SK-N-SH (cell line): ENCODE measurements at places on chromosomes 16 and 17. TPM values are rescaled to one million over a fixed set of nuclear protein-coding genes. Genes with fewer than 3 reads are reported as not detected.

DNA sequence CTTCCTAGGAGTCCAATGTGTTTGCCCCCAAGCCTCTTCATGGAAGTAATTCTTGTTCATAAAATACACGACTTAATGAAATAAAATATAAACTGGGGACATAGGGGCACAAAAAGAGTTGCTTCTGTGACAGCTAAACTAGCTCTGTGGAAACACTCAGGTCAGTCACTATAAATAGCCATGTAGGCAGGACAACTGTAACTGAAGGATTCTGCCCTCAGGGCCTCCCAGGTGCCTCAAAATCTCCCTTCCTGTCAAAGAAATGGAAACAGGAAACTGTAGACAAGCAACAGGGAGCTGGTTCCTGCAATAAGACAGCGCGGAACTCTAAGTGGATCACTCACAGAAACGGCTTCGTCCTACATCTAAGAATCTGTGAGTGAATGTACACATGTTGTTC lies 178.1 kb upstream of the ZFHX3 start:
- no peak for DNase-seq
- H3K27ac ChIP-seq, result no peak overlapping the region
- no peaks in the 10 kb centered on the region for H3K36me3 ChIP-seq
- no peaks in the 10 kb centered on the region for H3K4me1 ChIP-seq

GRCh38 chr17:73686126-73686525 lies 41.9 kb upstream of the SDK2 start:
- no peak for DNase-seq
- no peak overlapping the region for H3K27ac ChIP-seq
- no peaks in the 10 kb centered on the region; the same call in 1 of the 2 replicates for H3K4me1 ChIP-seq
- H3K36me3 ChIP-seq, result no peaks in the 10 kb centered on the region
- no peak overlapping the region for H3K4me3 ChIP-seq

DNA sequence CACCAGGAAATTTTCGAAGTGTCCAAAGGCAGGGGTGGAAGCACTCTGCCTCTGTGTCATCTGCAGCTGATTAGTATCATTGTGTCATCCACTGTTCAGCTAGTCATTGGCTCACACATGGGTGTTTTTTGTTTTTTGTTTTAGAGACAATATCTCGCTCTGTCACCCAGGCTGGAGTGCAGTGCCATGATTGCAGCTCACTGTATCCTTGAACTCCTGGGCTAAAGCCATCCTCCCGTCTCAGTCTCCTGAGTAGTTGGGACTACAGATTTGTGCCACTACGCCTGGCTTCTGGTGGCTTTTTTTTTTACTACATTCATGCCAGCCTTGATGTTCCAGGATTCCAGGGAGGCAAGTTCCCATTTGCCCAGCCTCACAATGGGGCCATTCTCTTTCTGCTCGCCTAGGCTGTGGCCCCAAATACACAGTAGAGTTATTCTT lies 32.5 kb upstream of the MYO18A start:
- DNase-seq, result no peak
- no peak overlapping the region for H3K27ac ChIP-seq
- no peaks in the 10 kb centered on the region for H3K36me3 ChIP-seq
- H3K27me3 ChIP-seq, result no peaks in the 10 kb centered on the region
- H3K4me1 ChIP-seq, result no peaks in the 10 kb centered on the region; the same call in 1 of the 2 replicates

- DNase-seq, result no peak
- H3K4me1 ChIP-seq, result no peaks in the 10 kb centered on the region
- H3K36me3 ChIP-seq, result no peaks in the 10 kb centered on the region
- H3K27me3 ChIP-seq, result no peaks in the 10 kb centered on the region
- no peak overlapping the region for H3K27ac ChIP-seq
Observed at GRCh38 chr17:72545766-72546165, 424.9 kb downstream of the SOX9 start.

DNA sequence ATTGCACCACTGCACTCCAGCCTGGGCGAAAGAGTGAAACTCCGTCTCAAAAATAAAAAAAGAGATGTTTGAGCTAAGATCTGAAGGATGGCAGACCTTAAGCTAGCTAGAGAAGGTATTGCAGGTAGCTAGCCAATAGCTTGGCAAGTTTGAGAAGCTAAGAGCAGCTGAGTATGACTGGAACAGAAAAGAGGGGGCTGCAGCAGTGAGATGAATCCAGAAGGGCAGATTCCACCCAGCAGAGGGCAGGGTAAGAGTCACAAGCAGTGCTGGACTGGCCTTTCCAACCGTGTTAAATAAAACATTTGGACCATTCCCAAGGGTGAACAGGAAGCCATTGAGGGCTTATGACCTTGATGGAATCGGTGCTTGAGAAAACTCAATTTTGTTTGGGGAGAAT lies 5.7 kb upstream of the PHAF1 start:
- no peaks in the 10 kb centered on the region for H3K27me3 ChIP-seq
- H3K36me3 ChIP-seq, result peaks cover 9% of the 10 kb centered on the region
- no peaks in the 10 kb centered on the region for H3K4me1 ChIP-seq
- H3K27ac ChIP-seq, result no peak overlapping the region
- H3K4me3 ChIP-seq, result no peak overlapping the region
- DNase-seq, result peak; percentile 37

GRCh38 chr17:34843682-34844081 lies 117.6 kb downstream of the CCT6B start:
- no peaks in the 10 kb centered on the region for H3K4me1 ChIP-seq
- H3K36me3 ChIP-seq, result no peaks in the 10 kb centered on the region
- H3K4me3 ChIP-seq, result no peak overlapping the region
- H3K27me3 ChIP-seq, result no peaks in the 10 kb centered on the region
- H3K27ac ChIP-seq, result no peak overlapping the region

- H3K4me1 ChIP-seq, result peaks cover 5% of the 10 kb centered on the region; the same call in 1 of the 2 replicates
- peaks cover 10% of the 10 kb centered on the region for H3K36me3 ChIP-seq
- no peak overlapping the region for H3K27ac ChIP-seq
- no peak overlapping the region for H3K4me3 ChIP-seq
- H3K27me3 ChIP-seq, result no peaks in the 10 kb centered on the region
Observed at GRCh38 chr16:89482817-89483205, 7.5 kb downstream of the ANKRD11 start.

- H3K4me3 ChIP-seq, result no peak overlapping the region
- H3K36me3 ChIP-seq, result no peaks in the 10 kb centered on the region; the same call in 1 of the 2 replicates
Observed at GRCh38 chr16:88779406-88780141, 5.4 kb downstream of the PIEZO1 start.

- H3K4me1 ChIP-seq, result no peaks in the 10 kb centered on the region
- no peak overlapping the region for H3K27ac ChIP-seq
- H3K36me3 ChIP-seq, result no peaks in the 10 kb centered on the region
- DNase-seq, result peak; percentile 48
- peak overlapping the region; percentile 36; the same call in 1 of the 2 replicates for H3K4me3 ChIP-seq
- H3K27me3 ChIP-seq, result no peaks in the 10 kb centered on the region
Observed at GRCh38 chr17:51461578-51462004, 201.2 kb downstream of the UTP18 start.

DNA sequence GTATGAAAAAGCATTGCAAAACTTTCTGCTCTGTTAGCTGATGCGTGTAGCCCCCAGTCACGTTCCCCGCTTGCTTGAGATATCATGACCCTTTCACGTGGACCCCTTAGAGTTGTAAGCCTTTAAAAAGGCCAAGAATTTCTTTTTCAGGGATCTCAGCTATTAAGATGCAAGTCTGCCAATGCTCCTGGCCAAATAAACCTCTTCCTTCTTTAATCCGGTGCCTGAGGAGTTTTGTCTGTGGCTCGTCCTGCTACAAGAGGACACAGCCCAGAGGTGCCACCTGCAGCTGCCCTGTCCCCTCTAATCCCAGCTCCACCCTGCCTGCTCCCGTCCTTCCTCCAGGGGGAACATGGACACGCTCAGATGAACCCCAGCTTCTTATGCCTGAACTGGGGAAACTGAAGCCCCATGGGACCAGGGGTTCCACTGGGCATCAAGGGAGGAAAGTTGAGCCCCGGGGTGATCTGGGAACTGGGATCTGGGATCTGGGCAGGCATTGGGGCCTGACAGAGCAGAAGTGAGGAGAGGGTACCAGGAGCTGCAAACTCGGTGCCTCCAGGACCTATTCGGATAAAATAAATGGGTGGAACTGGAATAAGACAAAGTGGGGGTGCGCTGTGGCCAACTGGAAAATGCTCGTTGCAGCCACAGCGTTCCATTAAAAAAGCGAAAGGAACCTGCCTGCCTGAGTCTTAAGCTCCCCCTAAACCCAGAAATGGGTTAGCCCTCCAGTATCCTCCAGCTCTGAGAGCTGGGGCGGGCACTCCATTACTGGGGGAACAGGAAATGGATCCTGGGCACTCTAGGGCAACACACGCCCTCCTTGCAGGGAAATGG lies 19.7 kb downstream of the QPRT start:
- no peak overlapping the region for H3K27ac ChIP-seq
- DNase-seq, result no peak
- no peaks in the 10 kb centered on the region for H3K4me1 ChIP-seq
- H3K36me3 ChIP-seq, result no peaks in the 10 kb centered on the region
- H3K4me3 ChIP-seq, result no peak overlapping the region

DNA sequence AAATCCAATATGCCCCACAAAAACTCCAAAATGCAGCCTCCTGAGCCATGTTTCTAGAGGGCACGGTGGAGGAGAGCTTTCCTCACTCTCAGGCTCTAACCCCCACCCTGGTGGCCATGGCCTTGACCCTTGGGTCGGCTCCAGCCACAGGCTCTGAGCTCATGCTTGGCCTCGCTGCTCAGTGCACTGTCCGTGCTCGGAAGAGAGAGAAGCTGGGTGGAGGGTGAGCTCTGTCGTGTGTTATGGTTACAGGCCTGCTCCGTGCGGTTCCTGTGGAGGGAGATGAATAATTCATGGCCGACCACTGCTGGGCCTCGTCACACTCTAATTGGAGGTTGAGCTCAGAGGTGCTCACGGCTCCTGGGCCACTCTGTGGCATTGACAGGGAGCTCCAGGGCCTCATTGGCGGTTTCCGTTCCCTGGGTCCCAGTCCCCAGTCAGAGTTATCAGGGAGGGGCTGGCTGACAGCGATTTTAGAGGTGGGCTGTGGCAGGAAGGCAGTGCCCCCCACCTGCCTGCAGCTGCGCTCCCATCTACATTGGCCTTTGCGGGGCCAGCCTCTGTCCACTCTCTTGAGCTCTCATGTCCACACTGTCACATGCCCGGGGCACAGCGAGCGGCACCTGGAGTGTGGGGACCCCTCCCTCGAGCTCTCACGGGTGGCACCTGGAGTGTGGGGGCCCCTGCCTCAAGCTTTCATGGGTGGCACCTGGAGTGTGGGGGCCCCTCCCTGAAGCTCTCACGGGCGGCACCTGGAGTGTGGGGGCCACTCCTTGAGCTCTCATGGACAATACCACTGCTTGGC lies 24.9 kb downstream of the ACSF3 start:
- DNase-seq, result no peak
- H3K27ac ChIP-seq, result no peak overlapping the region
- no peak overlapping the region for H3K4me3 ChIP-seq
- peaks cover 71% of the 10 kb centered on the region; the same call in 1 of the 2 replicates for H3K36me3 ChIP-seq
- no peaks in the 10 kb centered on the region for H3K27me3 ChIP-seq

DNA sequence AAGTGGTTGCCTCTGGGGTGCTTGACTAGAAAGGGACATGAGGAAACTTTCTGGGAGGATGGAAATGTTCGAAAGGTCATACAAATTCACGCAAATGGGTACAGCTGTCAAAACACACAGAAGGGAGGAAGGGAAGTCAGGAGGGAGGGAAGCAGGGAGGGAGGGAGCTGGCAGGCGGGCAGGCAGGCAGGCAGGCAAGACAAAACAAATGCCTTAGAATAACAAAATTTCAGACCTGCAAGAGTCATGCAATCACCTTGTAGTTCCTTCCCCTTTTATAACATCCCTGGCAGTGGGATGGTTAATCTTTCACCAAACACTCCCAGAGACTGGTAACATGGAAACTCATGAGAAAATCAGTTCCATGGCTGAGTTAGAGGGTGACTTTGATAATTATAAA lies 189.2 kb downstream of the STX8 start:
- no peak for DNase-seq
- H3K4me3 ChIP-seq, result no peak overlapping the region
- H3K4me1 ChIP-seq, result no peaks in the 10 kb centered on the region

SNAI3 gene
- polyA plus RNA-seq, result 0.03 and 0.18 TPM in 2 replicates

VTN gene
- 1.2 and 1.6 TPM in 2 replicates for polyA plus RNA-seq

TMEM107 gene
- polyA plus RNA-seq, result 18.6 and 19.2 TPM in 2 replicates

DGKE gene
- polyA plus RNA-seq, result 2.4 and 2.8 TPM in 2 replicates

BAIAP3 gene
- polyA plus RNA-seq, result 1.1 and 2.0 TPM in 2 replicates

ARMC5 gene
- polyA plus RNA-seq, result 7.0 and 8.9 TPM in 2 replicates
